CD4-positive, alpha-beta T cell treated with Interleukin-6 for 4 hours (primary cell): ENCODE measurements at places on chromosomes 3 and 15.
A peak's percentile ranks its signal among the peaks of the same experiment; 100 is the strongest.

- no peak for DNase-seq
These were observed 36.1 kb upstream of the CSPG5 start for GRCh38 chr3:47614788-47615187.

DNA sequence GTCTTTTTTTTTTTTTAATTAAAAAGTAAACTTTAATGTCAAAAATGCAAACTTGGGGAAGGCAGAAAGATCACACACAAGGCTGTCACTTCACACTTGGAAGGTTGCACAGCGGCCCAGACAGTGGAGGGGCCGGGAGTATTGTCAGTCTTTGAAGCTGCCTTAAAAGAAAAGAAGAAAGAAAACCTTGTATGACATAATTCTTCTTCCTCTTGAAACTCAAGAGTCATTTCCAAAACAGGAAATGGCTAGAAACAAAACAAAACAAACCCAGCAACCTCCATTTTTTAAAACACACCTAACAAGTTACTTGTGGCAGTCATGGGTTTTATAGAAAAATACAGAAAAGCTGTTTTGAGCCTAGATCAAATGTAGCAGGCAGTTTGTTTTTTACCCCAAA lies 68.1 kb upstream of the MAGI1 start:
- DNase-seq = no peak

- no peak for DNase-seq
These were observed 22.7 kb upstream of the TRAK1 start for GRCh38 chr3:42068303-42069088.

- DNase-seq = no peak
These were observed 7.0 kb downstream of the SMAD3 start for GRCh38 chr15:67072442-67072841.

DNA sequence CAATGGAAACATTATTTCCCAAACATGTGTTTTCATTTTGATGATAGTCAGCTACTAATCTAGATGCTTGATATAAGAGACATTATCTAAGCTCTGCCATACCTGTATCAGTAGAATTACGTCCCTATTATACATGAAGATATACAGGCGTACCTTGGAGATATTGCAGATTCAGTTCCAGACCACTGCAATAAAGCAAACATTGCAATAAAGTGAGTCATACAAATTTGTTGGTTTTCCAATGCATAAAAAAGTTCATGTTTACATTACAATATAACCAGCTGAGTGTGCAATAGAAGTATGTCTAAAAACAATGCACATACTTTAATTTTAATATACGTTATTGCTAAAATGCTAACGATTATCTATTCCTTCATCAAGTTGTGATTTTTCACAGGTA lies 236.0 kb upstream of the ZNF717 start:
- DNase-seq = no peak

DNA sequence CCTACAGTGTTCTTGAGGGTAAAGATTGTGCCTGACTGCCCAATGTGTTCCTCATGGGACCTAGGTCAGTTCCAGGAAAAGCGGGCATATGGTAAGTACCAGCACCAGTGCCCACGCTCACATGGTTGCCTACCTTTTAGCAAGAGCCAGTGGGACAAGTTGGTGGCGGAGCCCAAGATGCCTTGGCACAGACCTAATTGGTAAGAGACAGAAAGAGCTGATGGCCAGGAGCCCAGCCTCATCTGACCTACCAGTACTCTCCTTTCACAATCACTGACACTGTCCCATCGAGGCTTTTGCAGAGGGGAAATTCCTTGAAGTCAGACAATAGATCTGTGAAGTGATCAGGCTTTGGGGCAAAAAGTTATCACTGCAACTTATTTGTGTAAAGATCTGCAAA lies 98.4 kb upstream of the BCL6 start:
- DNase-seq = no peak

DNA sequence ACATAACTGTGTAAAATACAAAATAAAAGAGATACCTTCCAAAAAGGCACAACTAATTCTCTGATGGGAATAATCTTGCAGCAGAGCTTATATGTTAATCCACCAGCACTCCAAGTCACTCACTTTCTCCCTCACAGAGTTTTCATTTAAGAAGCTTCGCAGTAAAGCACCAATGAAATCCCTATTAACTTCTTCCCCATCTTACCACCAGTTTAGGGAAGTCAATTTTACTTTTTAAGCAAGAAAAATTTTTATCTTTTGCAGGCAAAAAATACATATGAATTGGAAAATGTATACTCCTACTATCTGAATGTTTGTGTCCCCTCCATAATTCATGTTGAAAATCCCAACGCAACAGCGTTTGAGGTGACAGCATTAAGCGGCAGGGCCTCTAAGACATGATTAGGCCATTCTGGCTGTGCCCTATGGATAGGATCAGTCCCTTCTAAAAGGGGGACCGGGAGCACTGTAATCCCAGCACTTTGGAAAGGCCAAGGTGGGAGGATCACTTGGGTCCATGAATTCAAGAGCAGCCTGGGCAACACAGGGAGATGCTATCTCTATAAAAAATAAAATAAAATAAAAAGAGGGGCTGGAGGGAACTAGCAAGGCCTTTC lies 435.8 kb downstream of the SHQ1 start:
- DNase-seq = no peak

GRCh38 chr3:87041191-87041590 lies 50.2 kb upstream of the VGLL3 start:
- no peak for DNase-seq

- DNase-seq = no peak
These were observed 100.9 kb downstream of the CLSTN2 start for GRCh38 chr3:140035871-140036270.

GRCh38 chr3:45929042-45929679 lies 14.1 kb upstream of the CXCR6 start:
- peak; percentile 72 for DNase-seq

DNA sequence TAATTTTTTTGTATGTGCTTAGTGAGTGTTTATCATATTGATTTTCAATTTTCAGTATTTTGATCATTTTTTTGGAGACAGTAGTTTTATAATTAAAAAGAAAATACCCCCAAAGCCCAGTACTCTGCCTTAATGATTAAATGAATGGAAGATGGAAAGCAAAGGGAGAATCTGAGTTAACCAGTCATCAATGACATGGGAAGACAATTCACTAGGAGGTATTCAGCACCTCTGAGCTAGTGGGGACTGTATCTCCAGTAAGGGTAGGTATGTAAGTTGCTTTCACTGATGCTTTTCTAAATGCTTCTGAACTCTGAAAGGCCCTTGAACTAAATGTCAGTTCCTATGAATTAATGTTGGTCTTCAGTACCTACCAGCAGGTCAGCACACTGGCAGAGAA lies 590.4 kb upstream of the DPPA4 start:
- DNase-seq = no peak

DNA sequence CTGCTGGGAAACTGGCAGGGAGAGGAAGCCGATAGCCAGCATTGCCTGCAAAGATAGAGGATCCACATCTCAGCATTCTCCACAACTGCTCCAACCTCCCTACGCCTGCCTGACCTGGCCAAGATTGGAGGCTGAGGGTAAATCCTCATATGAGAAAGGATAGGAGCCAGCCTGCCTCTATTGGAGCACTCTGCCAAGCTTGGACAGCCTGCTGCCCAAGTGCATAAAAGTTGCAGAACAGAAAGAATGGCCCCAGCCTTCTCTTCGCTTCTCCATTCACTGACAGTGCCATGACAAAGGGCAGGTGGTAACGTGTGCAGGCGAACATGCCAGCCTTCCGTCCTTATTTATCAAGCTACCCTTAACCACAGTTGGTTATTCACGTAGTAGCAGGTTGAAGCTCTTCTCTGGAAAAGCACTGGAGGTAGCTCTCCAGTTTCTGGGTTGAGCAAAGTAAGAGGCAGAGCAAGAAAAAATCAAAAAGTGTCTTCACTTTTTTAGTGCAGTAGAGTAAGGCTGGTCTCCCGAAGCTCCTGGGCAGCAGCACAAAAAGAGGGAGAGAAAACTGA lies 4.3 kb downstream of the BMF start:
- DNase-seq = no peak

DNA sequence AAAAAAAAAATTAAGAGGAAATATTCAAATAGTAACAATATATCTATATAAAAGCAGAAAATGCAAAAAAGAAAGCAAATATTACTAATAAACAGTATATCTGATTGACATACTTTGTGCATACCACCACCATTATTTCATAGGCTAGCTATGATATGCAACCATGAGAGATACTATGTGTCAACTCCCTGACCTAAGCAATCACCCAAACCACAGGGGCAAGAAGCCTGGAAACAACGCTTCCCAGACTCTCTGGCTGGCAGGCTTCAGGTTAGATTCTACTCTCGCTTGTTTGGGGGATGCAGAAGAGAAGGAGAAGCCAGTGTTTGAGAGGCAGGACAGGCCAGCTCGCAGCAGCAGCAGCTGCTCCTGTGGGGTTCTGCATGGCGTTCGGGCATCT lies 169.3 kb upstream of the TPM1 start:
- no peak for DNase-seq

DNA sequence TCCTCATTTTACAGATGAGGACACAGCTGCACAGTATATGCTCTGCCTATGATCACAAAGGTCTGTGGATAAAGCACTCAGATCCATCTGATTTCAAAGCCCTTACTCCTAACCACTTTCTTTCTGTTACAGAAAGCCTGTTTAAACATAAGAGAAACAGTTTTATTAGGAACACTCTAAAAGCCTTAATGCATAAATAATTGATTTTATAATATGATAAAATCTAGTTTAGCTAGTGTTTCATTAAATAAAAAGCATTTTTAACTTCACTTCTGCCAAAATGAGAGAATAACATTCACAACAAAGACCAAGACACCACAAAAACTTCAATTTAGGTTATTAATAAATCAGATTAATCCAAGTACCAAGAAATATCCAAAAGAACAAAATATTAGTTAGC lies 21.4 kb downstream of the SNX4 start:
- DNase-seq = no peak

DNA sequence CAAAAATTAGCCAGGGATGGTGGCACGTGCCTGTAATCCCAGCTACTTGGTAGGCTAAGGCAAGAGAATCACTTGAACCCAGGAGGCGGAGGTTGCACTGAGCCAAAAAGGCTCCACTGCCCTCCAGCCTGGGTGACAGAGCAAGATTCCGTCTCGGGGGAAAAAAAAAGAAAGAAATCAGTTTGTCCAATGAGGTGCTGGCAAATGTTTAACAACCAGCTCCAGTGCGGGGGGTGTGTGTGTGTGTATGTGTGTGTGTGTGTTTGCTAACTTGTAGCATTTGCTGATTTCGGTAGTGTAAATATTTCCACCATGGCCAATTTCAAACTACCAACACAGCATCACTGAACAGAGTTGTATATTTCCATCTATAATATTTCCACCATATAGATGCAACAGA lies 23.8 kb upstream of the IDH2 start:
- no peak for DNase-seq

GRCh38 chr3:83835040-83835439 lies 1123.7 kb upstream of the CADM2 start:
- DNase-seq = no peak
